ENCODE measurements at places on chromosomes 11 and 22.

DNA sequence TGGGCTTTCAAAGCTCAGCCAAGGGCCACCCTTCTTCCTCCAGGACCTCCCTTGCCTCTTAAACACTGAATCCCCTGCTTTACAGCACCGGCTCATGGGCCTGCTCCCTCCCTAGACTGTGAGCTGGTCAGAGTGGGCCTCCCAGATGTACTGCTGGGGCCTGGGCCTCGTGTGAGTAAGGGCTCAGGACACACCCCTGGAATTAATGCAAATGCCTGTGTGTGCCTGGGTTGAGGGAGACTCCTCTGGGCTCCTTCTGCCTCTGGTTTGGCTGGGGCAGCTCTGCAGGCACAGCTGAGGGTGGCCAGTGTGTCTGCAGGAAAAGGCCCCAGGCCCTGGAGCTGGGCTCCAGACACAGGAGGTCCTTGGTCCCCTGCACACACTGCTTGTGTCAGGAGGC lies 24.2 kb downstream of the ALX4 start:
- no peak for DNase-seq

DNA sequence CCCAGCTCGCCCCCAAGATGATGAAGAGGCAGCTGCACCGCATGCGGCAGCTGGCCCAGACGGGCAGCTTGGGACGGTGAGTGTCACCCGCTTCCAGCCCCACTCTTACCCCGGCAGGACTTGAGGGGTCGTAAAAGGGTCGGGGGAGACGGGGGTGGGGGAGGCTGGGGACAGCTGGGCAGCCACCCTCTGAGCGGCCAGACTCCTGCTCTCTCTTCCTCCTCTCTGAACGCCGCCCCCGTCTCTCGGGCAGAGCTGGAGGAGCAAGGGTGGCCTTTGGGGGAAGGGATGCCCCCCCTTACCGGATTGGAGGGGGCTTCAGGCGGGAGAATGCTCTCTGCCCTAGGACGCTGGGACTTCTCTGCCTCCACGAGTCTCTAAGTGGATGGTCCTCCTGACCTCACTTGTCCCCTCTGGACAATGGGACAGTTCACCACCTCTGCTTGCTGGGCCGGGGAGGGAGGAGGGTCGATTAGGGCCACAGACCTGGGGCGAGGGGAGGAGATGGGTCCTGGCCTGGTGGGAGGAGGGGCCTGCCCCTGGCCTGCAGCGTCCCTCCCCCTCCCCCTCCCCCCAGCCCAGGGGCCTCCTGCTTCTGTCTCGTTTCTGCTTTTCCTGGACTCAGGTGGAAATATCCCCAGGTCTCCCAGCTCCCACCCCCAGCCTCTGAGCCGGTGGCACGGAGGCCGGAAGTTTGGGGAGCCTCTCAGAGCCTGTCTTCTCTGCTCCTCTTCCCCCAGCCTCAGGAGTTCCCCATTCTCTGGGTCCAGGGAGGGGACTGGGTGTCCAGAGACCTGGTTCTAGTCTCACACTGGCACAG lies 512 bp downstream of the SH3BP1 start:
- no peak for DNase-seq

DNA sequence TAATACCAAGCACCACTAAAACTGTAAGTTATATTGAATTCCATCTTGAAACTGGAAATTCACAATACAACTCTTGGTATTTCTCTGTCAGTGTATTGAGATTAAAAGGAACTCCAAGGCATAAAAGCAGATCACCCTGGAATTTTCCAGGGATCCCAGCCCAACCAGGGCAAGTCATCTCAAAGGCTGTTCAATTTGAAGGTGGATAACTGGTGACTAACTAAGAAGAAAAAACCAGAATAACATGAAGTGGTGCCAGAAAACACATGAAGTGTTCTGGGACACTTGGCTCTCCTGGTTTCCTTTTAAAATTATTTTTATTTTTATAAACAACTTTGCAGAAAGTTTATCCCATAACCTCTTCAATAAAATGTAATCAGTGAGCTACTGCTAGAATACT lies 7.8 kb upstream of the BMAL1 start:
- peak; percentile 33 for DNase-seq

- DNase-seq, result no peak
These were observed 68.5 kb downstream of the PIWIL3 start for GRCh38 chr22:24706054-24706453.

DNA sequence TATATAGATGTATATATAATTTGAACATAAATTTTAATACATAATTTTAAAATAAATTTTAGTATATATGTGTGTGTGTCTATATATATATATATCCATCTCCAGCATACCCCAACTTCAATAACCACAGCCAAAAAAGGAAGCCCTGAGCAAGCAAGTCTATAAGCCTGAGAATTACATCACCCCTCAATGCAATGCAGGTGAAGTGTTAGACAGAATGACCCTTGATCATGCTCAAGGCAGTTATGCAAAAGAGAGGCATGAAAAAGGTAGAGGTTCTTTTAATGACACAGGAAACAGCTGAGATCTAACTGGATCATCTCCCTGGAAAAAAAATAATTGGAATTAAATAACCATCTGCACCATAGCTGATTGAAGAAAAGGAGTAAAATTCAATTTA lies 557.9 kb upstream of the ANO5 start:
- DNase-seq, result no peak

GRCh38 chr11:77217156-77217555 lies 84.3 kb downstream of the GDPD4 start:
- DNase-seq, result no peak

- no peak for DNase-seq
These were observed 468.9 kb downstream of the NTM start for GRCh38 chr11:131839326-131839725.

GRCh38 chr11:77106321-77106720 lies 3.7 kb downstream of the OMP start:
- DNase-seq, result no peak

DNA sequence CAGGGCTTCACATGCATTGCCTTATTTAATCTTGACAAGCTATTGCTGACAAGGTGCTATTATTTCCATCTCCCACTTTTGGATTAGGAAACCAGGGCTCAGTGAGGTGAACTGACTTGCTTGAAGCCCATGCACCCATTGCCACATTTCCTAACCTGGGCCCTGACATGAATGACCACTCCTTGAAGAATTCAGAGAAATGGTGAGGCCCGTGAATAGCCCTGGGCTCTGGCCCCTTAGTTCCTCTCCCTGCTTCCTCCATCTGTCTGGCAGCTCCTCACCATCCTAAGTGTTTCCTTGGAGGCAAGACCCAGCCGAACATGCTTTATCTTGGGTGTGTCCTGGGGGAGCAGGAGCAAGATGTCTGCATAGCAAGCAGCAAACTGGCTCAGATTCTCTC lies 56.1 kb upstream of the NECTIN1 start:
- DNase-seq, result no peak

DNA sequence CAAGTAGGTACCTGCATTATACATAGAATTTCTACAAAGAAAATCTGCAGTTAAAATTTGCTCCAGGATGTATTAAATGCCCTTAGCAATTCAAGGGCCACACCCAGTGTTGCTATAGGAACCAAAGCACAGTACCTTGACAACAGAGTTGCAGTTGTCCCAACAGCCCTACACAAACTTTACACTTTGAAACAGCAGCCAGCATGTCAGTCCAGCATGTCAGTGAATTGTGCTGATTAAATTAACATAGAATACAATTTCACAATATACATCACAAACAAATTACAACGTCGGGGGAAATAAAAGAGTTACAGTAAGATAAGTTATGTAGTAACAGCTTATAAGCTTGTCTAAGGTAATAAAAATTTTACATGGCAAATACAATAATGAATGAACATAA lies 389.2 kb downstream of the SOX6 start:
- DNase-seq, result no peak

GRCh38 chr11:69172674-69173073 lies 16.9 kb downstream of the SMIM38 start:
- no peak for DNase-seq

DNA sequence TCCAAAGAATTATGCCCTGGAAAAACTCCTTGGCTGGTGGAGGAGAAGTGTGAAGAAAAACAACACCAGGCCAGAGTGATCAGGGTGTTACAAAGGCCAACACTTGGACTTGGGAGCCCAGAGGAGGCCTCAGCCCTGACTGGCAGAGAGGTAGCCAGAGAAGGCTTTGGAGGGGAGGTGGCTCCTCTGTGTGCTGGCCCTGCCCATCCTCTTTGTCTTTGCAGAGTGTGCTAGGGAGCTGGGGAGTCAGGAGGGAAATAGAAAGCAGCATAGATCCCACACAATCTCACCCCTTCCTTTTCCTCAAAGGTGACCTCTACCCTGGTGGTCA lies 12.0 kb upstream of the P2RY6 start:
- no peak for DNase-seq

DNA sequence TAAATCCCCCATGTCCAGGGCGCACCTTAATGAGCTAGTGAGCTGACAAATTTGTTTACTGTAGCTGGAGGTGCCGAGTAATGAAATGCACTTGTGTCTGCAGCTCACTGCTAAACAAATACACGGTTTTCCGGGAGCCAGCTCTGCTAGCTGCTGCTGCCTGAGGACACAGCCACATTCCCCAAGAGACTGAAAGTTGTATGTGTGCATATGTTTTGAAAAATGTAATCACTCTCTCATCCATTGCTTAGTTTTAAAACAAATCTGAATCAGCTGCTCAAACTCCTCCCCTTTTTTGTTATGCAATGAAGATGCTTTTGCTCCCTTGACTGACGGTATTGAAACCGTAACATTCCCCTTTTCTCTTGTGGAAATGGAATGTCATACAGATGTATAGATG lies 62.4 kb upstream of the NNMT start:
- DNase-seq, result no peak

DNA sequence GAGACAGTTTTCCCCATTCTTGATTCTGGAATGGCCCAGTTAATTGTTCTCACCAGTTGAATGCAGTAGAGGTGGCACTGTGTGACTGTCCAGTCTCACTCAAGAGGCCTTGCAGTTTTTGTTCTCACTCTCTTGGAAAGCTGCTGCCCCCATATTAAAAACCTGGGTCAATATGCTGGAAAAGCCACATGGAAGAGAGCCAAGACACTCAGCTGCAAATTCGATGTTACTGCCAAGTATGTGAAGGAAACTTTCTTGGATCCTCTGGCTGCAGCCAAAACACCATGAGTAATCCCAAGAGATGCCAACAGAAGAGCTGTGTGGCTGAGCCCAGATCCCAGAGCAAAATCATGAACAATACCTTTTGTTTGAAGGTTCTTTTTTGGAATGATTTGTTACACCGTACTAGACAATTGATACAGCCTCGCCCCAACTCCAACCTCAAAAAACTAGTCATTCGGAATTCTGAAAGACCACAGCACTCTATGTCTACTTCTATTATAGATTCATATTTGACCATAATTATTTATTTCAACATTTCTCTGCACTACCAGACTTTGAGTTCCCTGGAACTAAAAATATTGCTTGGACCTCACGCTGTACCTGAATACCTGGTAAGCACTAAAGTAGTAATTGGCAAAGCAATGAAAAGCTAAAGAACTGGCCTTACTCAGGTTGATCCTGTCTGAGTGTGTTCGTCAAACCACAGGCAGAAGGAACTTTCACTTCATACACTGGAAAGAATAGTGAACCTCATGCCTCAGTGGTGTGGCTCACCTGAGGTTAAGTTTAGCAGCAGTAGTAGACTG lies 378.8 kb downstream of the ETS1 start:
- peak; percentile 65 for DNase-seq

DNA sequence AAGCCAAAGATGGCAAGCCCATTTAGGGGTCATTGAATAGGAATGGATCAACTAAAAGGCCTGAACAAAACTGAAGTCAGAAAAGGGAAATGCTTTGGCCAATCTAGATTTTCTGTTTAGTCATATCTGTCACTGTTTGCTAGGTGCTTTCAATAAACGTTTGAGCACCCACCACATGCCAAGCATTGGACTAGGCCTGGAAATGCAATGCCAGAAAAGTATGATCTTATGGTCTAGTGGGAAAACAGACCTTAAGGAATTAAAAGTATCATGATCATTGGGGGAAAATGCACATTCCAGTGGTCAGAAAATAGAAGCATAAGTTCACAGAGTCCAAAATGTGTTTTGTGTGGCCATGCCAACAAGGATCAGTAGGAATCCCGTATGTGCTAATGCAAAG lies 76.8 kb upstream of the BIRC3 start:
- peak; percentile 39 for DNase-seq

GRCh38 chr11:64334764-64335735 lies 5.0 kb upstream of the CCDC88B start:
- DNase-seq, result peak; percentile 90

DNA sequence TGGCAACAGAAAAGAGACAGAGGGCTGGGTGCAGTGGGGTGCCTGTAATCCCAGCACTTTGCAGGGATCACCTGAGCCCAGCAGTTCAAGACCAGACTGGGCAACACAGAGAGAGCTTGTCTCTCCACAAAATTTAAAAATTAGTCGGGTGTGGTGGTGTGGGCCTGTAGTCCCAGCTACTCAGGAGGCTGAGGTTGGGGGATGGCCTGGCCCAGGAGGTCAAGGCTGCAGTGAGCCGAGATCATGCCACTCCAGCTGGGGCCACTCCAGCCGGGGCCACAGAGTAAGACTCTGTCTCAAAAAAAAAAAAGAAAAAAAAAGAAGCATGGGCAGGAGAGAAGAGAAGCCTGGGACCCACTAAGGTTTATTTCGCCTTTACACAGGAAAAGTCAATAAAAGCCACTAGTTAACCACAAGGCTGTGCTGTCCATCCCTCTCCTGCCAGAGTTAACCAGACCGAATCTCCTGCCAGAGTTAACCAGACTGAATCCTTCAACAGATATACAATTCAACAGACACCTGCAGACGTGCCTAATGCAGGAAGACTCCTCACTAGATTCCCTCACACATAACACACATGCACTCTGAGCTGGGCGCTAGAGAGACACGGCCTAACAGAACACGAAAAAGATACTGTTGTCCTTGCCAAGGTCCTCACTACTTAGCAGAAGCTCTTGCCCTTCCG lies 29.8 kb downstream of the MICAL3 start:
- no peak for DNase-seq

DNA sequence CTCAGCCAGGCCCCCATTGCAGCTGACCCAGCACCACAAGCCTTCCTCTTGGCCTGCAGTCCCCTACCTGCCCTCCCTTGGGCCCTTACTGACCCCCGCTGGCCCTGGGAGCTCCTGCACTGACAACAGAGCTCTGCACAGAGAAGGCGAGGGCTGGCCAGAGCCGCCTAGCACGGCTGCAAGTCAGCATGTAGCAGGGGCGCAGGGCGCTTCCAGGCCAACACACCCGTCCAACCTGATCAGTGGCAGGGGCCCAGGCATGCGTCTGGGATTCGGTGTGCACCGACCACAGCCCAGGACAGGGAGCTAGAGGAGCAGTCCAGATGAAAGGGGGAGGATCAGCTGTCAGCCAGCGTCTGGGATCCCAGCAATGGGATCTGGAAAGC lies 7.6 kb downstream of the WNT7B start:
- DNase-seq, result no peak

DNA sequence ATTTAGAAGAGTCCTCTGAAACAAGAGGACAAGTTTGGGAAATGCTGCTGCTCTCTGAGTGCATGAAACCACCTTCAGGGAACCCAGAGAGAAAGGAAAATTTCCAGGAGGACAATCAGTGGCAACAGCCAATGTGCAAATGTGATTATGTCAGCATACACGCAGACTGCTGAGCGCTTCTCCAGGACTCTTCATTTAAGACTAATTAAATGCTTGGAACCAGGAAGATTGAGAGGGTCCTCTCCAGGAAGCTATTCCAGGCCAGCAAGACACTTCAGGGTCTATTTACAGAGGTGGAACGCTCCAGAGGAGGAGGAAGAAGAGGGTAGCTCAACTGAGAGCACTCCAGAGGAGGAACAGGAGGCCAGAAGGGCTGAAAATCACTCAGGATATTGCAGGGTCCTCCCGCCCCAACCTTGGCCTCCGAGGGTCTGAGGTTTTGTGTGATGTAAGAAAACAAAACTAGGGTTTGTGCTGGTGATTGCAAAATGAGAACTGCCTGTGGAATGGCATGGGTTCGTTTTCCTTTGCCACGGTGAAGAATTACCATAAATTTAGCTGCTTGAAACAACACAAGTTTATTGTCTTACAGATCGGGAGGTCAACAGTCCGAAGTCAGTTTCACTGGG lies 14.1 kb upstream of the HTR3A start:
- no peak for DNase-seq
